ENCODE measurements at places on chromosomes 13 and 19. TPM values are rescaled to one million over a fixed set of nuclear protein-coding genes. Genes with fewer than 3 reads are reported as not detected.

Gene LILRB4
- not detected for total RNA-seq

Gene SYNGR4
- total RNA-seq = not detected

Gene ZNF221
- total RNA-seq = 7.9 TPM

Gene ZNF708
- 6.9 TPM for total RNA-seq

Gene ALOX5AP
- not detected for total RNA-seq

All from melanocyte of skin (primary cell).